Renal cortex interstitium (tissue), 15 donors: ENCODE measurements at places on chromosomes 1 and 21. TPM values are rescaled to one million over a fixed set of nuclear protein-coding genes. Genes with fewer than 3 reads are reported as not detected.

DNA sequence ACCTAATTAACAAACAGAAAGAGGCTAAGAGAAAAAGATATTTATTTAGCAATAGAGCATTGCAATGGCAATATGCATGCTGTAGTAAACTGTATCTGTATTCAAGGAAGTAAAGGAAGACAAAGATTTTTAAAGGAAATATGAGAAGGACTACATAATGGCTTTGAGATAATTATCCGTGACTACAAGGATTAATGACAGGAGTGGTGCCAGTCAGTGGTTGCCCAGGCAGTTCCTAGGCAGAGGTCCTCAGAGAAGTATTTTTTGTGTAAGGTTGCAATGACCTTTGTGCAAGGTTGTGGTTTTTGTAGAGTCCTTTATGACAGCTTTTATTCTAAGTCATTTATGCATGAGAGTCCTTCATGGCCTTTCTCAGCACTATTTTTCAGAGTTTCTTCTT is 711.1 kb upstream of the CHRM3 start:
- no peak for DNase-seq

COL8A2 gene
- 3.2 TPM for polyA plus RNA-seq

DNA sequence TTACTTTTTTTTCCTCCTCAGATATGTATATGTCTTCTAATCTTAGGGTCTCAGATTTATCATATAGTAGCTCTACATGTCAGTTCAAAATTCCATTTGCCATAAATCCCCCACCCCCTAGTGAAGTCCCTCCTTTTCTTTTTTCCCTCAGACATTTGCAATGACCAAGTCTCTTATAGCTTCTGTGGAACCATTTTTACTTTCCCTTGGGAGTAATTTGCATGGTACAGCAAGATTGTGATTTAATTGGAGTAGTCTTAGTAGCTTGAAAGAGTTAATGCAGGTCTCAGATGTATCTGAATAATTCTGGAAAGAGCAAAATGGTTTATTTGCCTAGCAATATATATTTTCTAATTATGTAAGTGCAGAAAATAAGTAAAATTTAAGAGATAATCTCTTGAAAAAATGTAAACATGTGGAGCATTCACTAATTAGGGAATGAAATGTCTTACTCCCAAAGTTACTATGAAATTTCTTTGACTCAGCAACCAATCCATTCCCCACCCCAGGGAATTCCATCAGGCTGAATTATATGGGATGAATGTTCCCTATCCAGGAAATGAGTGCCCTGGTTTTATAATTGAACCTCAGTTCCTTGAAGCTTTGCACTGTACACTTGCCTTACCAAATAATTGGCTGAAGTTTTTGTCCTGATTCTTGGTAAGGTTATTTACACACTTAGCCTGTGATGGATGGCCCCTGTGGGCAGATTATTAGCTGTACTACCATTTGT is 267.0 kb downstream of the DNM3 start:
- DNase-seq: no peak

DNA sequence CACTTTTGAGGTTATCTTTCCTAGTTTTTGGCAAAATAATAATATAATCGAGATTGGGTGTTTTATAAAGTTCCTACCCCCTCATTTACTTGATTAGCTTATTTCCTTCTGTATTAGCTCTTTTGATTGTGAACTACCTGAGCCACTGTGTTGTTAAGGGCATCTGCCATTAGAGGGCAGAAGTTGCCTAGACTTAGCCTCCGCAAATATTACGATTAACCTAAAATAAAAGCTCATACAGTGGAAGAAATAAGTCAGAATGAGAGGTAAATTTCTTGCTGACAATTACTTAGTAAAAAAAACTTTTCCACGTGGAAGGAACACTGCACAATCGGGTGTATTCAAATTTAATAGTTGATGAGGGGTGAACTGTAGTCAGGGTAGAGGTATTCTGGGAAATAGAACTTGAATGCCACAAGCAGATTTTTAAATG is 2.3 kb downstream of the H3-3A start:
- no peak for DNase-seq

GRCh38 chr21:41362605-41363369 is 960 bp downstream of the MX2 start:
- DNase-seq: no peak

GRCh38 chr1:40422630-40423263 is 27.5 kb upstream of the ZFP69B start:
- no peak for DNase-seq

DNA sequence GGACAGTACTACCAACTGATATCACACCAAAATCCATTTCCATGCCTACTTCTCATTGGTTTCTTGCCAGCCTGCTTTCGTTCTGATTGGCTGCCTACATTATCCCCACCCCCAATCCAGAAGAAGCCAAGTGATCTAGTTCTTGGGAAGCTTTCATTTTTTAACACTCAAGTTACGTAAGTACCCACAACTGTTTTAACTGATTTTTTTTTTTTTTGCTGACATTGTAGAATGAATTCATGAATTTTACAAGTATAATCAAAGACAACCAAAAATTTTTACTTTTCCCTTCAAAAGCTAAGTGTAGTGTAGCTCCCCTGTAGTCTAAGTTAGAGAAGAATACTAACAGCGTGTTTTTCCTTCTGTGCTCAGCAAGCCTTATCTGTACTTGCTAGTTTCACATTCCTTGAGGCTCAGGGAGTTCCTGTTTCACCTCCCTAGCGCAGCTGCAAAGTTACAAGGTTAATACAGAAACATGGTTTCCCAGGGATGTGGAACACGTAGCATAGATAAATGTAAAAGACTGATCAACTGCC is at the start of gene SLC9C2:
Gene SLC9C2, minus strand, starts transcription at position 17 of the 536 bp plus-strand sequence. CDS start 1,296 bp downstream, outside the sequence.
- no peak for DNase-seq

ST6GALNAC3 gene
- 78.0 TPM for polyA plus RNA-seq

GRCh38 chr1:196078691-196079090 is 529.5 kb downstream of the KCNT2 start:
- DNase-seq: no peak

DNA sequence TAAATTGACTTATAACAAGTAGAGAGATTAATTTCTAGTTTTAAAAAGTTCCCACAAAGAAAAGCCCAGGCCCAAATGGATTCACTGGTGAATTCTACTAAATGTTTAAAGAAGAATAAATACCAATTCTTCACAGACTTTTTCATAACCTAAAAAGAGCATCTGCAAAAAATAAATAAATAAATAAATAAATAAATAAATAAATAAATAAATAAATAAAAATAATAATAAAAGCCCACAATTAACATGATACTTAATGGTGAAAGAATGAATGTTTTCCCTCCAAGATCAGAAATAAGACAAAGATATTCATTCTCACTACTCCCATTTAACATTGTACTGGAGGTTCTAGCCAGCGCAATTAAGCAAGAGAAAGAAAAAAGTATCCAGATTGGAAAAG is 97.6 kb upstream of the KAZN start:
- DNase-seq: no peak

DNA sequence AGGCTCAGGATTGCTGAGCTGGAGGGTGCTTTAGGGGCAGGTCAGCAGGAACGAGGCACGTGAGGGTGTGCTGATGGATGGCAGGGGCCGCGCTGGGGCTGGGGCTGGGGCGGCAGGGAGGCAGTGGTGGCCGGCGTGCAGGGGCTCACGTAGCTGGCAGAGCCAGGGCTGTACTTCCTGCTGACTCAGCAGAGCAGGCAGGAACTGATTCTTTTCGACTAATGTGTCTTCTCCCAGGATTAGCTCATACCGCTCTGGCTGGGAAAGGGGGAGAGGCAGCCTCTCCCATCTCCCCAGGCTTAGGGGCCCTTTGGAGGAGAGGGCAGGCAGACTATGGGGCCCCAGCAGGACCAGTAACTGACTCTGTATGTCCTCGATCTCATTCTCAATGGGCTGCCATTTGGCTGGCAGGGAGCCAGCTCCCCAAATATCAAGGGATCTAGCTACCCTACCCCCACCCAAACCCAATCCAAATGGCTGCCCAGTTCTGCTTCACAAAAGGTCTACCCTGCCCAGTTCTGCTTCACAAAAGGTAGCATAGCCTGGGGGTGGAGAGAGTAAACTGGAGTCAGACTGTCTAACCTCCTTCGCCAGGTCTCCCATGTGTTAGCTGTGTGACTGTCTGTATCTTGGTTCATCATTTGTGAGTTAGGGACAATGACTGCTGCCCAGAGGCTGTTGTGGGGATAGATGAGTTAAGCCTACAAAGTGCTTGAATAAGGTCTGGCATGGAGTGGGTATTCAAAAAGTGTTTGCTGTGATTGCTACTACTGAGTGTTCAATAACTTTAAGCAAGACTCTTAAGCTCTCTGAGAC is 100.1 kb upstream of the SLC2A1 start:
- peak; percentile 52 for DNase-seq

APP gene
- polyA plus RNA-seq: 910 TPM

GRCh38 chr1:28243685-28244311 is 7.9 kb downstream of the ATP5IF1 start:
- no peak for DNase-seq

RBM8A gene
- 219 TPM for polyA plus RNA-seq

GRCh38 chr1:30743584-30744059 is 14.0 kb downstream of the LAPTM5 start:
- DNase-seq: no peak

GRCh38 chr1:81660286-81660685 is 140.4 kb upstream of the ADGRL2 start:
- DNase-seq: no peak

C1orf232 gene
- 0.45 TPM for polyA plus RNA-seq
